NCI-H69 (cell line): ENCODE measurements at places on chromosomes 5 and 9.

DNA sequence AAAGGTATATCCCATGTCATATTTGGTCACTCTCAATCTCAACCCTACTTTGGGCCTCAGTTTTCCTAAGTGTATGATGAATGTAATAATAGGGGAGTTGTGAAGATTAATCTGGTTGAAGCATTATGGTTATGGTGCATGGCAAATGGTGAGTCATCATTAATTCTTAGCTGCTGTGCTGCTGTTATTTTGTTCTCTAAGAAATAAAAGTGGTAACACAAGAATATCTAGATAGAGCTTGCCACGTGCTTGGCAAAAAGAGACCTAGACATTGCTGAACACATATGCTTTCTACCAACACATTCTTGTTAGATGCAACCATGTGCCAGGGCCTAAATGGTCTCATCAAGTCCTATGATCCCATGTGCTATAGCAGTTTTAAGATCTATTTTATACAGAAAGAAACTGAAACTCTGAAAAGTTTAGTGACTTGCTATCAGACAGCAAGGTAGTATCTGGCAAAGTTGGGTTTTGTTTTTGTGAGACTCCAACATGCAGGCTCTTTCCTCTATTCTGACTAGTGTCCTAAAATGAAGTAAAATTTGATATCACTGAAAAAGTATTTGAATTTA, 699.9 kb upstream of the MEF2C start:
- DNase-seq: no peak

DNA sequence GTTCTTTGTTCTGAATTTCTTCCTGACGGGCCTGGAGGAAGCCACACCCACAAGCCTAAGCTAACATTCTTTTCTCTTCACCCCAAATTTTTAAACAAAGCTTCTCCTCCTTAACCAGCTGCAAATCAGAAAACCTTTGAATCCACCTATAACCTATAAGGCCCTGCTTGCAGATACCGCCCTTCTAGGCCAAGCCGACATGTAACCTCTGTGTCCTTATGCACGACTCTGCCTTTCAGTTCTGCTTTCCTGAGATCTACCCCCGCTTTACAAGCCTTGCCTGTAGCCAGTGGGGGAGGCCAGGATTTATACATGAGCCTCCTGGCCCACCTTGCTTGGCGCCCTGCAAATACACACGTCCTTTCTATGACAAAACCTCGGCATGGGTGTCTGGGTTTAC, 19.3 kb downstream of the BRD9 start:
- DNase-seq: no peak

GRCh38 chr9:115837618-115838017, 316.0 kb upstream of the PAPPA start:
- no peak for DNase-seq

GRCh38 chr5:54173251-54173650, 137.1 kb downstream of the ARL15 start:
- DNase-seq: peak; percentile 10

DNA sequence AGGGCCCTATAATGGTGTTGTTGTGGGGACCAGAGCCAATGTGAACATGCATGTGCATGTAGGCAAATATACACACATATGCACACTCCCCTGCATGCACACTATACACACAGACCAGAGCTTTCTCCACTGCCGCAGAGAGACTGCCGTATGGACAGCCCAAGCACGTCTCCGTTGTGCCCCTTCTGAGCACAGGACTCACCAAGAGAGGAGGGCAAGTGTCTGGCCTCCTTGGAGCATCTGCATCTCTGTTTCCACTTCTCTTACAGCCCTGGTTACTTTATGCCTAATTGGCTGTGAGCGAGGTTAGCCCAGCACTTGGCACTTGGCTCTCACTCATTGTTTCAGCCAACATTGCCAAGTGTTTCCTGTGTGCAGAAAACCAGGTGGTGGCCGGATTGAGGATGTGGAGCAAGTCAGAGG, 30.4 kb downstream of the CSF2 start:
- DNase-seq: peak; percentile 32

DNA sequence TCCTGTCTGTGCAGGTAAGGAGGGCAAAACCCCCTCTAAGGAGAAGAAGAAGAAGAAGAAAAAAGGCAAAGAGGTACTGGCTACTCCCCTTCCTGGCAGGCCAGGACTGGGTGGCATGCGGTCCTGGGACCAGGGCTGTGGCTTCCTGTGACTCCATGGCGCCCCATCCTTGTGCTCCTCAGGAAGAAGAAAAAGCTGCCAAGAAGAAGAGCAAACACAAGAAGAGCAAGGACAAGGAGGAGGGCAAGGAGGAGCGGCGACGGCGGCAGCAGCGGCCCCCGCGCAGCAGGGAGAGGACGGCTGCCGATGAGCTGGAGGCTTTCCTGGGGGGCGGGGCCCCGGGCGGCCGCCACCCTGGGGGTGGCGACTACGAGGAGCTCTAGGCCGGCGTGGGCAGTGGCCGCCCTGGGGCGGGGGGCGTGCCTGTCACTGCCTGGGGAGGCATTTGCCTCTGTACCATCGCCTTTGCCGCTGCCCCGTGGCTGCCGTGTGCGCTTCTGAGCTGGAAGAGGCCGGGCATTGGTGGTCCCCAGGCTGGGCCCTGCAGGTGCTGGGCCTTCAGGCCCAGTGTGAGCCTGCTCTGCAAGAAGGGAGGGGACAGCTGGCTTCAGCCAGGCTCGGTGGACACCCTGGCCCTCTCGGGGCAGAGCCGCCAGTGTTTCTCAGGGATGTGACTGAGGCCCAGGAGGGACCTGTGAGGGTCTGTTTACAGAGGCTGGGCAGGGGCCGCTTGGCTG, 2.0 kb upstream of the AJM1 start:
- peak; percentile 49 for DNase-seq

DNA sequence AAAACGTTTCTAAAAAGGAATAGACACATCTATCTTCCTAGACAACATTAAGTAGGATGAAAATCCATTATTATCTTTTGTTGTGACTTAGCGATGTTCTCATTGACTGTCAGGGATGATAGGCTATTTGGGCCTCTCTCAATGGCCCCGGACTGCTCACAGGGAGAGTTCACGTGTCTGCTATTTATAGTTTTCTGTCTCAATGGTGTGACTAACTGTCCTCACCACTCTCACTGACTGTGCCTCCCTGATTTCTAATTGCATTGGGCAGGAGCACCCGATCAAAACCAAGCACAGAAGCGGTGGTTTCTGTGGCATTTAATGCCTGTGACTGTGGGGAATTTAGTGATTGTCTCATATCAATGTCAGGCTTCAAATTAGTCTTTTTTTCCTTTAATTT, 286.7 kb upstream of the KLF9 start:
- no peak for DNase-seq

GRCh38 chr5:137635521-137635921, 100.4 kb downstream of the KLHL3 start:
- DNase-seq: no peak

GRCh38 chr9:127846443-127847177, 7.8 kb downstream of the ENG start:
- DNase-seq: no peak

- no peak for DNase-seq
Measured at GRCh38 chr5:176355400-176356178, 6.0 kb downstream of the KIAA1191 start.

DNA sequence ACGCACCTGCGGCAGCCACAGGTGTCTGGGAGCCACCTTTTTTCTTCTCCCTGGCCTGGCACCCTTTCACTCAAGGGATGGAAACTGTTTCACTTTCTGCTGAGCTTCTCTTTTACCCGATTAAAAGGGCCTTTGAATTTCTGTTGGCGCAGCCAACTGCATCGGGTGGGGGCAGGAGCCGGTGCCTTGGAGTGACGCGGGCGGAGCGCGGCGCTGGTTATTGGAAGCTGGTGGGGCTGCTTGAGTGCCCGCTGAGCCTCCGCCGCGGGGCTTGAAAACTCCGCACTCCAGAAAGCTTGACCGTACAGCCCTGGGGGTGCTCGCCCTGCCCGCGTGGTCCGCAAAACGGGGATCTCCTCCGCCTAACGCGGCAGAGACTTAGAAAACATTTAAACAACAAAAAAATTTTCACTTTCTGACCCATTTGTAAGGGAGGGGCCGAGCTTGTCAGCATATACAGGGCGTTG, 52.0 kb upstream of the TJP2 start:
- peak; percentile 85 for DNase-seq

DNA sequence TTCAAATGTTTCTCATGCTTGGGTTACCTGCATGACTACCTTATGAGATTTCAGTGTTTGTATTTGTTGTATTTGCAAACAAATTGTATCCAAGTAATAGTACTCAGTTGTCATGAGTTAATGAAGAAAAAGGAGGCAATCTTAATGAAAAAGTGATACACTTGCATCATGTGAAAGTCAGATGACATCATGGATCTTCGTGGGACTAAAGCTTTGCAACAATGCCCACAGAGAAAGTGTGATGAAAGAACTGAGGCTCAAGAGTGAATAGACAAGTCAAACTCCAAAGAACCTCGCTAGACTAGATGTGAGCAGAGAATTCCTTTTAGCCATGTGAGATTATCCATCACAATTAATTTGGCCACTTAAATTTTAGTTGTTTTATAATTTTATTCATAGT, 75.4 kb upstream of the ADRB2 start:
- DNase-seq: no peak

DNA sequence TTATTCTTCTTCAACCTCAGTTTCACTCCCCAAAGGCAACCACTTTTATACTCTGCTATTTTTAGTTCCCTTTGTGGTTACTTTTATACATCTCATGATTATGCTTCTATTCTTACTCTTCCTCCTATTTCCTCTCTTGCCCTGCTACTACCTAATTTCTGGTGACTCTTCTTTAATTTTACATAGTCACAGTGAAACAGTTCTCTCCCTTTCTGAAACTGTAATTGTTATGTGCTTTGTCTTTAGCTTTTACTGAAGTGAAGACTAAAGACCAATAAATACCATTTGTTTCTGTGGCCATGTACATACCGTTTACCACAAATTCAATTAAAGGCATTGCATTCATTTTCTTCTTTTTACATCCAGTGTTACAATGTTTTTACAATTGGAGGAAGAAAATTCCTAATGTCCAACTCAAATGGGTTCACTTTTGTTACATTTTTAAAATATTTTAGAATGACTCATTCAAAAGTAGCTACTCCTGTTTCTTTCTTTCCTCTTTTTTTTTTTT, 410.6 kb downstream of the PSAT1 start:
- DNase-seq: no peak

GRCh38 chr9:106626936-106627335, 236.0 kb upstream of the ZNF462 start:
- DNase-seq: no peak
